AG08396 (cell line): ENCODE measurements at places on chromosomes 7 and 10.

- DNase-seq: no peak
Measured at GRCh38 chr10:47038881-47039561, 127.8 kb downstream of the PTPN20 start.

DNA sequence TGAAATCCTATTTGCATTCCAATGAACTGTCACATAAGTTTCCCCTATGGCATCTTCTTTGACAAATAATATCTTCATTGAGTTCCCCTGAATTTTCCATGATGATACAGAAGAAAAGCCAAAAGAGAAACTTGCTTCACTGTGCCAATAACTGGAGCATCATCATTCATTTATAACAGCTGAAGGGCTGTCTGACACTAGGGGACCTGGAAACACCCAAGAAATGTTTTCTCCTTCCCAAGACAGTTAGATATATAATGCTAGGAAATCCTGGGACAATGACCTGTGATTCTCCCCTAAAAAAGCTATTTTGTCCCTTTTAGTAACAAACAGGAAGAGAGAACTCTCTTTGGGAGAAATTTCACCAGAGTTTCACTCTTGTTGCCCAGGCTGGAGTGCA, 133.6 kb downstream of the SEMA3C start:
- DNase-seq: no peak

DNA sequence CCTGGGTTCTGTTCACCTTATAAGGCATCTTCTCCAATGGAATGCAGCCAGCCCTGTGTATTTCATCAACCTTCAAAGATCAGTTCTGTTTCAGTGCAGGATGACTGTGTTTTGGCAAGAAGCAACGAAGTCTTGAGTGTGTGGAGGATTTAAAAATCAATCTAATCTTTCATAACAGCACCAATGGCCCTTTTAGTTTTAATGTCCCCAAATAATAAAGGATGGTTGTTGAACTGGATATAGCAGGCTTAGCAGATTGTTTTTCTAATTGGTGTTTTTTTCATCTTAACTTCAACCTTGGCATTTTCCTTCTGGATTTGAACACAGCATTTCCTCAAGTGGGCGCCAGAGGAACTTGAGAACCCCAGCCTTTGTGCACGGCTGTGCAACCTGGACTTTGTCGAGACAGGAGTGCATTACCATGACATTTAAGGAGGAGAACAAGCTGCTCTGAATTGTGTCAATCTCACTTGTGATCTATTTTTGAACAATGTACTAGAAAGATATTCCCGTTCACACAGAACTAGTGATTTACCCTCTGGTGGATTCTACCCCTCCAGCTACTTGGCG, 313.3 kb upstream of the AKR1E2 start:
- DNase-seq: peak; percentile 54

GRCh38 chr10:14474656-14475055, 143.9 kb upstream of the FRMD4A start:
- DNase-seq: no peak

GRCh38 chr7:45055016-45055415, 33.8 kb downstream of the NACAD start:
- DNase-seq: no peak

DNA sequence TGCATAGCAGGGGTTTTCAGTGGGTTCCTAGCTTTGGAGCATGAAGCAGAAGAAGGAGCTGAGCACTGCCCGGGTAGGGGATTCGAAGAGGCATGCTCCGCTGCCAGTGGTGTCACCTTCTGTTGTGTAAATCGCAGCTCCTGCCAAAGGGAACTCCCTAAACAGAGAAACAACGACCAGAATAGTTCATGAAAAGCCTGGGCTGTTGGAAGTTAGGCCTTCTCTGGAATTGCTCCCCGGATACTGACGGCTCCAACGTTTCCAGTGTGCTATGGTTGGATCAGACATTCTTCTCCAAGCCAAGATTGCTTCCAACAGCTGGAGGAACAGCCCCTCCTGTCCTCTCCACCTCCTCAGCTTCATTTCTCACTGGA, 546.0 kb upstream of the FZD8 start:
- no peak for DNase-seq

DNA sequence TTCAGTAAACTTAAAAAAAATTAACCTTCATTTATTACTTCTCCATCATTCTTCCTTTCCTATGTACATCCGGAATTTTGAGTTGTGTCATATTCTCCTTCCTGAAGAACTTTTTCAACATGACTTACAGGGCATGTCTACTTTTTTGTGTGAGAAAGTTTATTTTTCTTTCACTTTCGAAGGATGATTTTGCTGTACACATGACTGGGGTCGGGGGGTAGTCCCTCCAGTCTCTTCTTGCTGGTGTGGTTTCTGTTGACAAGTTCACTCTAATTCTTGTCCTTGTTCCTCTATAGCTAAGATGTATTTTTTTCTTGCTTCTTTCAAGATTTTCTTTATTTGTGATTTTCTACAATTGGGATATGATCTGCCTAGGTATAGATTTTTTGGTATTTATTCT, 55.8 kb downstream of the INPP5A start:
- no peak for DNase-seq

- DNase-seq: no peak
Measured at GRCh38 chr7:116021237-116021636, 9.3 kb downstream of the TFEC start.

- DNase-seq: no peak
Measured at GRCh38 chr7:90739716-90740115, 143.6 kb downstream of the CDK14 start.

GRCh38 chr7:26588511-26588910, 275.9 kb downstream of the SKAP2 start:
- DNase-seq: no peak

GRCh38 chr10:113151190-113151666, 201.2 kb downstream of the TCF7L2 start:
- DNase-seq: no peak

DNA sequence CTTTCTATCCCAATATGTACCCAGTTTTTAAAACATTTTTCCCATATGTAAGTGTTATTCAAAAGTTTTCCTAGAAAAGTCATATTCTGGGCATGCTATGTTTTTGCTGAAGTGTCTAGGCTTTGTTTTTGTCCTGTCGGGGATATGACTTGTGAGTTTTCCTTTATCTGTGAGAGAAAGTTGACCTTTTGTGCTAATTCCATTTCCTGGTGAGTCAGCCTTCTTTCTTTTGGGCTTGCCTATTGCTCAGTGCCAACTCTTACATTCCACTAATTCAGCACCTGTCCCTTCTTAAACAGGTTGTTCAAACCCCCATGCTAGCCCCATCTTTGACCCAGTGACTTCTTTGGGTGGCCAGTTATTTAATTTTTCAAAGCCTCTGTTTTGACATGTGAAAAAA, 146.2 kb downstream of the AHR start:
- no peak for DNase-seq

- no peak for DNase-seq
Measured at GRCh38 chr7:22025983-22026382, 80.3 kb upstream of the CDCA7L start.

GRCh38 chr10:47269294-47269693, 30.7 kb upstream of the GDF10 start:
- DNase-seq: no peak

- DNase-seq: no peak
Measured at GRCh38 chr7:73718438-73718881, 1.0 kb downstream of the STX1A start.

DNA sequence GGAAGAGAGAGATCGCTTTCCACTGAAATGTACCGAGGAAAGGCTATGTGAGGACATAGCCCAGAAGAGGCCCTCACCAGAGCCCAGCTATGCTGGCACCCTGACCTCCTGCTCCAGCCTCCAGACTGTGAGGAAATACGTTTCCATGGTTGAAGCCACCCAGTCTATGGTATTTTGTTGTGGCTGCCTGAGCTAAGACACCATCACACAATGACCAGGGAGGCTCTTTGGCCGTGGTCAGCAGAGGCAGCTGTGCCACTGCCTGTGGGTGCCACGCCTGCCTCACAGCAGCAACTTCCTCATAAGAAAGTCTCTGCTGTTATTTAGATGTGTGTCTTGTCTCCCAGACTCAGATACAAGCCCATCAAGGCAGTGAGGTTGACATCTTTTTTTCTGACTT, 182.7 kb upstream of the PLXNA4 start:
- no peak for DNase-seq

DNA sequence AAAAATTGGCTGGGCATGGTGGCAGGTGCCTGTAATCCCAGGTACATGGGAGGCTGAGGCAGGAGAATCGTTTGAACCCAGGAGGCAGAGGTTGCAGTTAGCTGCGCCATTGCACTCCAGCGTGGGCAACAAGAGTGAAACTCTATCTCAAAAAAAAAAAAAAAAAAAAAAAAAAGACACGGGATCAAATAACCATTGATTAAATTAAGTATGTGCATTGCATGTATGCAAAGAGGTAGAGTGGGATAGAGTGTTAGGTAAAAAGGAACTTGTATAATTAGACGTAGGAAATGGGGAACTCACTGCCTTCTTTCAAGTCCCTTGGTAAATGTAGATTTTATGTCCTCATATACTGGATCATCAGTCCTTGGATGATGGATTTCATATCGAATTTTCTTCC, 13.1 kb downstream of the VCL start:
- no peak for DNase-seq

- peak; percentile 22 for DNase-seq
Measured at GRCh38 chr7:42745357-42746059, 166.4 kb downstream of the C7orf25 start.

GRCh38 chr7:158487631-158488151, 99.9 kb downstream of the PTPRN2 start:
- no peak for DNase-seq

GRCh38 chr7:31850066-31850465, 163.1 kb downstream of the PPP1R17 start:
- DNase-seq: no peak

DNA sequence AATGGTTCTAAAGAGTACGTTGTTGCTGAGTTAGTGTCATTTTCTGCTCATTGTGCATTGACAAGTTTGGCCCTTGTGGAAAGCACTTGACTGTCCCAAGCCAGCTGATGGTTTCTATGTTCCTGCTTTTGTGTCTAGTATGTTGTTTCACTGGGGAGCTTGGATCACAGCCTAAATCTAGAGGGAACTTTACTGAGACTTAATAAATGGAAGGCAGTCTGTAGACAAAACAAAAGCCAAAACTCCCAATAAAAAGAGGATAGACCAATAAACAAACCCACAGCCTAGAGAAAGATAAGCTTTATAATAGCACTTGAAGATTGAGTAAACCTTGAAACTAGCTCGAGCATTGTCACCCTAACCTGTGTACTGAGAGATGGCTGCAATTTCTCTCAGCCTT, 196.8 kb downstream of the ADRA2A start:
- DNase-seq: no peak

DNA sequence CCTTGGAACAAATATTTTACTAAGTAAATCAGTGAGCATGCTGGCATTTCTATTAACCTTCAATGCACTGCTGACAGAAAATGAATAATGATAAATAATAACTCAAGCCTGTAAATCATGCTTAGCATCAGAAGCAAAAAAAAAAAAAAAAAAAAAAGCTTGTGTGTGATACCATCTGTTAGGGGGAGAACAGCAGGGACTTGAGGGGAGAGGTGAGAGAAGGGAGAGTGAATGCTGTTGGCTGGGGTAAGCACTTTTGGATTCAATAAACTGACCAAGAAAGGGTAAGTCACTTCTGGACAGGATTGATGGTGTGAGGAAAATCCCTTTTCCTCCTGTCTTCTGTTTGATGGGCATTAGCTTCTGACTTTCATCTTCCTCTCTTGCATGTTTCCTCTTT, 996.4 kb downstream of the KCNMA1 start:
- DNase-seq: no peak

DNA sequence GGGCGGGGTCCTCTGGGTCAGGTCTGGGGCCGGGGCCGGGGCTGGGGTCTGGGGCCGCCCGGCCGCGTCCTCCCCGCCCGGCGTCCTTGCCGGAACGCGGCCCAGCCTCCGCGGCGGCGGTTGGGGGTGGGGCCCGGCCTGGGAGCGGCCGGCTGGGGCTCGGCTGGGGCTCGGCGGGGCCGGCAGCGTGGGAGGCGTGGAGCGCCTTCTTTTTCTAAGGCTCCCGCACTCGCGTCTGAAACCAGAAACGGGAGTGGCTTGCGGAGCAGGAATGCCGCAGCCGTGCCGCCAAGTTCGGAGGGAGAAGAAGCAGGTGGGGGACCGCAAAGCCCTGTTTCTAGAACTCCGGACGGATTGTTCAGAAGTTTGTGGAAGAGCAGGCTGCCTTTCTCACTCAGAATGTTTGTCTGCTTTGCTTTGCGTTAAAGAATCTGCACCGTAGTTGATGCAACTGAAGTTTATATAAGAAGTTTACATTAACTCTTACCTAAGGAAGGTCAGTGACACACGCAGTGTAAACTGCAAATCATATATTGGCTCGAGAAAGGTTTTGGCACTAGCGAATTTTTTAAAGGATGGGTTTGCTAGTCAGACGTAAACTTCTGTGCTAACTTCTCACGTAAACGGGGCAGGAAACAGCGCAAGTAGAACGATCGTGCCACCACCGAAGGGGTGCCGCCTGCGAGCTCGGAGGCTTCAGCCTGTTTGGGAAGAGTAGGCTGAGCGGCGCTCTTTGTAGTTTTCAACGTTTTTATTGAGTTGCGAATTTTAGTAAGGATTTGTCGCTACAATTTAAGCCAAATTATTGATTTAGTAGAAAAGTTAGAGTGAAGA, 729 bp downstream of the DNAJB6 start:
- peak; percentile 87 for DNase-seq

DNA sequence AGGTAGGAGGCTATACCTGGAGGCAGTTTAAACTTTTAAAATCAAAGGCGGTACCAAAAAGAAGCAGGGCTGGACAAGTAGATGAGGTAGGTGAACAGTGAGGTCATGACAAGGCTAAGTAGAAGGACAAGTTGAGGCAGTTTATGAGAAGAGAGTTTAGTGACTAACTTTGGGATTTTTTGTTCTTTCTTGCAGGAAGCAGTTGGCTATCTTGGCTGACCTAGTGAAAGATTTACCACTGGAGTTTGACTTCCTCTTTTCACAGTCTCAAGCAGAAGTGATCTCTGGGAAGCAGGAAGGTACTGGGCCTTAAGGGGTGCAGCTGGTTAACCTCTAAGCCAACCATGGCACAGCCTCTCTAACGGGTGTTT, 26.3 kb downstream of the ENTPD7 start:
- DNase-seq: no peak

DNA sequence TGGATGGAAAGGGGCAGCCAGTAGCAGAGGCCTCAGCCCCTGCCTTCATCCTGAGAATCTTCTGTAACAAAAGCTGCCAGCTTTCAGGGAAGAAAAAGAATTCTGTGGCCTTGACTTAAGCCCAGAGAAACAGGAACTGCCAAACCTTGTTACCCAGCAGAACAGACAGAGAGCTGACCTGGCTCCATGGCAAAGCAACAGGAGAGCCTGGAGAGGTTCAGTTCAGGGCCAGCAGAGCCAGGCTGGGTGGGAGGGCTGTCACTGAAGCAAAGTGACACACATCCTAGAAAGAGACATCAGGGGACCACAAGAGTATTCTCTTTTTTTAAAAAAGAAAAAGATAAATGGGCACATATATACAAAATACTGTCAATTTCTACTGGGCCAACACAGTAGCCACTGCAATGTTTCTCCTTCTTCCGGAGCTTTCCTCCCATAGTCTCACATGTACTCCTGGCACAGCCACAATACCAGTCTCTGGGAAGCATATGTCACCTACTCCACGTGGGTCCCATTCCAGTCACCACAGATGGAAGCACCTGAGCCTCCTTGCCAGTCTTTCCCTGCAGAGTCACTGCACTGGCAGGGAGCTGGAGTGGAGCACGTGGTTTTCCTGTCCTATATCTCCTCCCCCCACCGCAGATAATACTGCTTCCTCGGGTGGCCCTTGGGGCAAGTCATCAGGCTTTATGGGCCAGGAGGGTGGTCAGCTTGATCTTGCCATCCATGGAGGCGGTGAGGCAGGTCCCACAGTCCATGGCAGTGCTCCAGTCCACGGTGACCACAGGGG, 15.2 kb upstream of the CYREN start:
- no peak for DNase-seq
